ENCODE measurements at places on chromosomes 3 and 15.

- DNase-seq: no peak
Measured at GRCh38 chr3:54733106-54734006, 194.5 kb downstream of the LRTM1 start.

DNA sequence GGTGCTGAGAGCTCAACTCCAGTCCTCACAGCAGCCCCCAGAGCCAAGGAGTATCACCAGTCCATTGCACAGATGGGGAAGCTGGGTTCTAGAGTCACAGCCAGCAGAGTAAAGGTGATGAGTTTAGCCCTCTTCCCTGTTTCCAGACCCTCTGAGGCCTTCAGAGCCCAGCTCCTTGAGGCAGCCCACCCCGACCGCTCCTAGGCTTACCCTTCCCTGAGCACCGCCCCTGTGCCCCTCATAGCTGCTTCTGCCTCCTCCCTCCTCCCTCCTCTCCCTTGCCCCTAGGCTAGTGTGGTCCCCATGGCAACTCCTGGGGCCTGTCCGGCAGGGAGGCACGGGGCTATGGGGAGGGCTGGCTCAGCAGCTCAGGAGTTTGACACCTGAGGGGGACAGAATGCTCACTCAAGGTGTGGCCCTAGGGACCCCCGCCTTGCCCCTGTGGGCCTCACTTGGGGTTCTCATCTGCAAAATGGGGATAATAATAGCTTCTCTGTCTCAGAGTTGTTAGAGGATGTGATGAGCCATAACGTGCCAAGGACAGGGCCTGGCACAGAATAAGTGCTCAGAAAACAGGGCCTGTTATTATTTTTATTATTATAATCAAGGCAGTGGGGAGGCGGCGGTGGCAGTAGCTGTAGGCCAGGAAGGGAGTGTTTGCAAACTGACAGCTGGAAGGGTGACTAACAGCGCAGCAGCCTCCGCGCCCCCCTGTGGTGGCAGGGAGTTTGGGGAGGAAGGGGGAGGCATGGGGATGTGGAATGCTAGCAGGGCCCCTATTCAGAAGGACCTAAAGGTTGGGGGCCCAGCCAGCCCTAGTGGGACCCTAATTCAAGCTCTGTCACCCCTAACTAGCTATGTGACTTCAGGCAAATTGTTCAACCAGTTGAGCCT, 11.5 kb downstream of the CSK start:
- DNase-seq: no peak

DNA sequence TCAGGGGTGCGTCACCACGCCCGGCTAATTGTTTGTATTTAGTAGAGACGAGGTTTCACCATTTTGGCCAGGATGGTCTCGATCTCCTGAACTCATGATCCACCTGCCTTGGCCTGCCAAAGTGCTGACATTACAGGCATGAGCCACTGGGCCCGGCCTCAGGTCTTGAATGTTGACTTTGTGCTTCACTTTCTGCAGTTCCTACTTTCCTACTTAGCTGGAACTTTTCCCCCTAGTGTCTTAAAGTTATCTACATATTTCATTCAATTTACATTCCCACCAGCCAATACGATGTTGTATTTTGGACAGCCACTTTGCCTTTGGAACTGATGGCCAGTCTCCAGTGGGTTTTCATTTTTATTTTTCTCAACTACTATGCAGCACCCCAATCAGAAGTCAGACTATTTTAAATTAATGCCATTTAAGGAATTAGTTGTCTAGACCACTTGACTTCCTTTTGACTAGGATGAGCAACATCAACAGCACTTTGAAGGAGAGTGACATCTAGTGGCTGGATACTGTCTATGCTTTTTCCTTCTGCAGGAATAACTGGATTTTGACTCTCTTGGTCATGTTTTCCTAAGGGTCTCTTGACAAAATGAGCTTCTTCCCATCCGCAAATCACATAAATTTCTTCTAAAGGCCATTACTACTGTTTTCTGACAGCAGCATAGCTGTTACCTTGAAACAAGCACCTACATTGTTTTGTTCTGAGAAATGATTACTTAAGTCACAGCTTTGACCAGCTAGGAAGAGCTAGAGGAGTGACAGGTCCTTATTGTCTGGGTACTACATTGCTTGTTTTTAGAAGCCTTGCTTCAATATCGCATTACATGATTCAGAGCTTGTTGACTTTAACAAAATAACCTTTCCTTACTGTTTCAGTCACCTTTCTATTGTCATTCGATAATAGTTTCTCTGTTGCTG, 140.2 kb downstream of the ITPR1 start:
- no peak for DNase-seq

DNA sequence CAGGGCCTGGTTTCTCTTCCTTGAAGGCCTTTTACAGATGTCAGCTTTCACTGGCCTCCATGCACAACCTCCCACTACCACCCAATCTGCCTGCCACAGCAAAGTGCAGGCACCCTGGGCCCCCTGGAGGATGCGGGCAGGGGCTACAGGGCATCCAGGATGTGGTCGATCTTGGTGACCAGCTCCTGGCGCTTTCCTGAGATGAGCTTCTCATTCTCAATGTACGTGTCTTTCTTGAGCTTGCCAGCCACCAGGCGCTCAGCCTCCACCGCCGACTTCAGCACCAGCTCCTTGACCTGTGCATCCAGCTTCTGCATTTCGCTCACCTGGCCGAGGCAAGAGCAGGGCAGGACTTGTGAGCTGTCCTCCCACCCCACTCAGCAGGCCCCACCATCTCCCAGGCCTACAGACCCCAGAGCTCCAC, 30.3 kb downstream of the RPN1 start:
- DNase-seq: no peak

GRCh38 chr3:105499961-105500360, 133.3 kb downstream of the ALCAM start:
- DNase-seq: no peak

- DNase-seq: no peak
Measured at GRCh38 chr3:136818191-136818768, 646 bp upstream of the SLC35G2 start.

DNA sequence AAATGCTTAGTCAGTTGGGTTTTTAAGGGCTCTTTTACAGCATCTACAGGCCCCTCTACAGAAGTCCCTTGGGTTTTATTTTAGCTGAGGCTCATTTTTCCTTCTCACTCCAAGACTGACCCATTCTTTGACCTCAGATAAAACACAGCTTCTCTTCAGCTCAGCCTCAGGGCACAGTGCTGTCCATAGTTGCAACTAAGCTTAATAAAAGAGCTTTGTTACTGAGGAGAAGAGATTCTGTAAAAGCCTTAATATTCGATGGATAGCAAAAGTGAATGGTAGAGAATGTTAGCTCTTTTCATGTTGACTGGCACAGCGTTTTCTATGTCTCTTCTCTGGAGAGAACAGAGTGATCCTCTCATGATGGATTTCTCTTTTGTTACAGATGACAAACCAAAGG, 277.9 kb downstream of the BBX start:
- DNase-seq: no peak

- DNase-seq: no peak
Measured at GRCh38 chr3:177069514-177070329, 127.6 kb downstream of the TBL1XR1 start.

GRCh38 chr15:101296418-101297405, 1.7 kb upstream of the SNRPA1 start:
- no peak for DNase-seq

DNA sequence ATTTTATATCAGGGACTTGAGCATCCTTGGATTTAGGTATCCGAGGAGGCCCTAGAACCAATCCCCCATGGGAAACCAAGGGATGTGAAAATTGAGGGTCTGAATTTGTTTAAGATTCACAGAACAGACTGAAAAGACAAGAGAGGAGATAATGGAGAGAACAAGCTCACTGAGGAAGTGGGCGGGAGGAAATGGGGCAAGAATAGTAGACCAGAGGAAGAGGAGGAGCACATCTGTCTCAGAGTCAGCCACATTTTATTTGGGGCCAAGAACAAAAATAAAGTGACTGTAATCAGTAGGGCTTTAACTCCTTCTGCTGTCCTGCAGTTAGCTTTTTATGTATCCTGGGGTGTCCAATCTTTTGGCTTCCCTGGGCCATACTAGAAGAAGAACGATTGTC, 63.8 kb downstream of the BLM start:
- DNase-seq: no peak

DNA sequence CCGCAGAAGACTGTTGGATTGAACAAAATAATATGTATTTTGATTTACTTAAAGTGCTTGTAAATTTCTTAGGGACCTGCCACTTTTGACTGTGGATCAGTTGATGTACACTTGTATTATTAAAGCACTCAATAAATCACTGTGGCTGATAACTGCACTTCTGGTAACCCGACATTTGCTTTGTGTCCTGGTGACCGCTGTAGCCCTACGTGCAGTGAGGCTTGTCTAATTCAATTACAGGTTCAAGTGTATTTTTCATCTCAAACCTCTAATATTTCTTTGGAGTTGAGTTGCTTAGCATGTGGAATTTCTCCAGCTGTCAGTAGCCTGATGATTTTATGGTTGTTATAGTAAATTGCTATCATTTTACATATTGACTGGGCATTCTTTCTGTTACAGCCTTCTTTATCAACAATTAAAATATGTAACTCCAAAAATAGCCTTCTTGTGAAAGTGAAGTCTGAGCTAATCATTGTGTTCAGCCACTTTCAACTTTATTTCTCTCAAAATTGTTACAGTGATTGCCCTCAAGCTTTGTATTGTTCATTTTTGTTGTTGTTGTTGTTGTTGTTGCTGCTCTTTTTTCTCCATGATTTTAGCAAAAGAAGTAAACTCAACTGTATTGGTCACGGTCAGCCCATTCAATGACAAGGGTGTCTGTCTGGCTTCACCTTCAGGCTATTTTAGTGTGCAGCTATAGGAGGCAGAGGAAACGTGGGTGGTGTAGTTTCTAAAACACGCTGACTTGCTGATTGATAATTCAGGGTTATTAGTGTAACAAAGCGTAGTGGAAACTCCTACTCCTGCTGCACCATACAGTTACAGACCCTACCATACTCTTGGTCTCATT, 215.1 kb upstream of the UBE2E1 start:
- no peak for DNase-seq

Data from activated CD8-positive, alpha-beta memory T cell treated with anti-CD3 and anti-CD28 coated beads for 1 hour (primary cell).